ENCODE measurements at places on chromosomes 13 and 19.

- DNase-seq: no peak
Measured at GRCh38 chr13:83414393-83414792, 467.9 kb downstream of the SLITRK1 start.

GRCh38 chr19:41355802-41356201 lies 2.1 kb upstream of the TGFB1 start:
- no peak for DNase-seq

DNA sequence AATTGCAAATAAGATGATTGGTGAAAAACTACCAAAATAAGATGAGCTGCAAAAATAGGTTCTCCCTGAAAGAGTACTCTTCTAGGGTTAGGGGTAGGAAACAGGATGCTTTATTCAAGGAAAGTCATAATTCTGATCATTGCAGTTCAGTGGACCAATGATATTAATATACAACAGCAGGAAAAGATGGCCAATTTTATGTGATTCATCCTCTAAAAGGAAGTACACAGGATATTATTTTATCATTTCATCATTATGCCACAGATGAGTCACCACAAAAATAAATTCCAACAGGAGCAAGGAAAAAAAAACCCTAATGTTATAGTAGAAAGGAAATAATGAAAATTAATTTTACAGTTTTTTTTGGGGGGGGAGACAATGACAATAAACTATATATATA lies 205.0 kb downstream of the NALCN start:
- DNase-seq: no peak

DNA sequence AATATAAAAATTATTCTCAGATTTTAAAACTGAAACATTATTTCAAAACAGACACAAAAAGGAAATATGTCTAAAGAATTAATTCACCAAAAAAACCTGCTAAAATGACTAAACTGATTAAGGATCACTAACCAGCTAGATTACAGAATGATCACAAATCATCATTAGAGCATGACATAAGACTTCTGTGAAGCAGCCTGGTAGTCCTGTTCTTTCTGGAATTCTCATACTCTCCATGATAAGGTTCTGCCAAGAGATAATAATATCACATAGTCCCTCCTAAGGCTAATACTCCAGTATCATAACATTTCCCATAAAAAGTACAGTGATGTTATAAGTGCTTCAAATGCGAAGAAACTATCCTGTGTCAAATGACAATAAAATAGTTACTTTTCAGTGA lies 1814.9 kb downstream of the SLITRK5 start:
- no peak for DNase-seq

DNA sequence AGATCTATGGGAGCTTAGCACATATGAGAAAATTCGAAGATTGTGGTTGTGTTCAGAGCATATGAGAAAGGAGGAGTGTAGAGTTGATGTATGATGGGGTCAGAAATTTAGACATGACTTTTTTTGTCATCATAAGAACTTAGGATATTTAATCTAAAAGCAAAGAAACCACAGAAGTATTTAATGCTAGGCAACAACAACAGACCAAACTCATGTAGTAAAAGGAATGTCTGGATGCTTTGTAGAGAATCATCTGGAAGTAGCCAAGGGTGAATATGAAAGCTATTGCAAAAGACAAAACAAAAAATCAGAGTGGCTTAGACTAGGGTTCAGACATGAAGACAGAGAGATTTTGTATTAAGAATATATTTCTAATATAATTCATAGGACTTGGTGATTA lies 190.3 kb downstream of the SLITRK1 start:
- DNase-seq: no peak

DNA sequence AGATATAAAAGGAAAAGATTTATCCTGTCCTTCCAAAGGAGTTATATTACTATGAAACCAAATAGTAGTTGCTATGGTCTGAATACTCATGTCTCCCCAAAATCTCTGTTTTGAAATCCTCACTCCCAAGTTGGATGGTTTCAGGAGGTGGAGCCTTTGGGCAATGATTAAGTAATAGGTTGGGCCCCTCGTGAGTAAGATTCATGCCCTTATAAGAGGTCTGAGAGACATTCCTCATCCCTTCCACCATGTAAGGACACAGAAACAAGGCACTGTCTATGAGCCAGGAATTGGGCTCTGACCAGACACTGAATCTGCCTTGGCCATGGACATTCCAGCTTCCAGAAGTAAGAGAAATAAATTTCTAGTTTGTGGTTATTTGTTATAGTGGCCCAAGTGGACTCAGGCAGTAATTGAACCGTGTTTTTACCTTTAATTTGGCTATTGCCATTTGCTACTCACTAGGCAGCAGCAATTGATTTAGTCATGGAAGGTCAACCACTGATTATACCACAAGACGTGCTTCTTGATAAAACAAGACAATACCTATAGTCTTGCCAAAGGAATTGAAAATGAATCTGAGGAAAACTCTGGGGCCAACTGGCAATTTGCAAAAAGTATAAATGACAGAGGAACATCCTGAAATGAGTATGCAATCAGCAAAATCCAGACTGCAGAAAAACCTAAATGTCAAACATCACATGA lies 717.4 kb upstream of the SPRY2 start:
- DNase-seq: no peak

GRCh38 chr19:21698215-21698614 lies 69.2 kb downstream of the ZNF100 start:
- DNase-seq: peak; percentile 68

DNA sequence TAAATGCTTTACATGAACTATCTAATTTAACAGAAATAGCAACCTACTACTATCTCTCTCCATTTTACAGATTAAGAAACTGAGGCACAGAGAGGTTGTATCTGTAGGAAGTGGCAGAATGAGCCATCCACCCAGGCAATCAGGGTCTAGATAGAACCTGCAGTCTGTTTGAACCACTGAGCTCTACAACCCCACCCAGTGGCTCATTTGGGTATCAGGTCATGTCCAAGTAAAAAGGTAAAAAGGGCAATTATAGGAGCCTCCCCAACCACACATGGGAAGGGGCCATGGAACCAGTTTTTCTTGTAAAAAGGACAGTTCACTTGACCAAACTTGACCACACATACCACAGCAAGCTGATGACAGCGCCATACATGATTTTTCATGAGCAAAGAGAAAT lies 92.9 kb upstream of the SGCG start:
- no peak for DNase-seq

DNA sequence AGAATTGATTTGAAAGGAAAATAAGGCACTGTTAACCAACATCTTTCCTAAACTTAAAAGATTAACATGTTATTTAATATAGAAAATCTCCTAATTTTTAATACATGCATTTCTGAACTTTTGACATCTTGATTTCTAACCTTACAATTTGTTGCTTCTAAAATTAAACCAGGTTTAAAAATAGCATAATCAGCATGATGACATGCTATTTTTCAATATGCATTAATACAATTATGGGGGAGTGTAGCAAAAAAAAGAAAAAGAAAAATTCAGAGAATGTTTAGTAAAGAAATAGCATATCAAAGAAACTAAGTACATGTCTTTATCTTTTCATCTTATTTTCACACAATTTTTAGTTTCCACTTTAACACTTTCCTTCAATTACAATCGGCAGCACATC lies 98.7 kb downstream of the PCDH9 start:
- no peak for DNase-seq

DNA sequence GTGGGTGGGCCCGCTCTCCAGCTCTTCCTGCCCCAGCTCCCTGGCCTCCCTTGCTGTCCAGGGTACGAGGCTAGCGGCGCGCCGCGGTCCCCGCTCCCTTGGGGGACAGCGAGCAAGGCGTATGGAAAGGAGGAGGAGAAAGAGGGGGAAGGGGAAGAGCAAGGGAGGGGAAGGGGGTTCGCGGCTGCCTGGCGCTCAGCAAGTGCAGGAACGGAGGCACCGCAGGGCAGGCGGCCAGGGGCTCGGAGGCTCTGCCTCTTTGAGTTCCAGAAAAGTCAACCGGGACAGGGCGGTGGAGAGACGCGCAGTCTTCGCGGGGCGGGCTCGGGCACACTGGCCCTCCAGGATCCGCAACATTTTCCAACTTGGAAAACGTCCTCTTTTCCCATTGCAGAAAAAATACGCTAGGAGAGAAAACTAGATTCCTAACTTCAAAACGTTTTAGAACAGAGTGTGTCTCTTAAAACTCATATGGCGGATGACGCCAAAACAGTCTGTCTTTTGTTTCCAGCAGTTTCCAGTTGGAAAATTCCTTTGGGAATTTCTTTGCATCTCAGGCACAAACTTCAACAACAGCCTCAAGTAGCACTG lies 23.1 kb upstream of the TNFRSF19 start:
- no peak for DNase-seq

DNA sequence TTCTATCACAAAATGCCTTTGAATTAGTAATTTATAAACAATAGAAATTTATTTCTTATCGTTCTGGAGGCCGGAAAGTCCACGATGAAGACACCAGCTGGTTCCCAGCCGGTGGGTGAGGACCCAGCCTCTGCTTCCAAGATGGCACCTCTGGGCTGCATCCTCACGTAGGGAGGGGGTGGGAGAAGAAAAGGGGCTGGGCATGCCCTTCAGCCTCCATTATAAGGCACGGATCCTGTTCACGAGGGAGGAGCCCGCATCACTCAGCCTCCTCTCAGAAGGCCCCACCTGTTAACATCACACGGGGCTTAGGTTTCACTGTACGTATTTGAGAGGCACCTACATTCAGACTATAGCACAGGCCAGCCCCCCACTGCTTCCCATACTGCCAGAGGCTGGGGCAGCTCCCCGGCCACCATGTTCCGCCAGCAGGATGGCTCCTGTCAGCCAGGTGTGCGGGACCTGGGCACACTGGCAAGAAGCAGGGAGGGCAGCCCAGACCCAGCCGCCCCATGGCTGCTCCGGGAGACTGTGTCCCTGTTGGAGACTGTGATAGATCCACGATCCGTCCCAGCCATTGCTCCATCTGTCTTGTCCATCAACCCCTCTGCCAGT lies 131.6 kb downstream of the SOX1 start:
- no peak for DNase-seq

Data from suppressor macrophage treated with lipopolysaccharide for 1 hour (primary cell).